Skeletal muscle cell (primary cell): ENCODE measurements at places on chromosomes 2 and 18.
A peak's percentile ranks its signal among the peaks of the same experiment; 100 is the strongest.

- no peak for DNase-seq
These were observed 258.7 kb downstream of the TTC32 start for GRCh38 chr2:19643117-19643518.

- no peak for DNase-seq
These were observed 223.7 kb downstream of the ACKR3 start for GRCh38 chr2:236793023-236794011.

DNA sequence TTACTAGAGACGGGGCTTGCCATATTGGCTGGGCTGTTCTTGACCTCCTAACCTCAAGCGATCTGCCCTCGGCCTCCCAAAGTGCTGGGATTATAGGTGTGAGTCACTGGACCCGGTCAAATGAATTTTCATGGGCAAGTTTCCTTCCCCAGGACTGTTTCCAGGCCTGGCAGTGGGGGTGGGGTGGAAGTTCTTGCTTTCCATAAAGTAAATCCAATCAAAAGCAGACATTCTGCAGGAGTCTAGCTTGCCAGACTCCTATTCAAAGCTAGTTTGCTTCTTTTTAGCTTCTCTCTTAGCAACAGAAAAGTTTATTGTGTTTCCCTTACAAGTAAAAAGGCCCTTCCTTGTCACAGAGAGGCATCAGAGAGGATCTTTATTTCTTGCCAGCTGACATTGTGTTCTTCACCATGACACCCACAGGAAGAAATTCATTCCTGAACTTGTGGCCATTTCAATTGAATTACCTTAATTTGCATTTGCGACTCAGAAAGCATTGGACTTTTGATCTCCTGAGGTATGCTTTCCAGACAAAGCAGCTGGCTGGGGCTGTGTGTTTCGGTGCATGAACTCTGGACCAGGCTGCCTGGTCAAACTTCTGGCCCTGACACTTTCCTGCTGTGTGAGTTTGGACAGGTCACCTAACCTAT lies 37.9 kb downstream of the LYPD1 start:
- DNase-seq, result no peak

GRCh38 chr2:195533771-195534642 lies 123.0 kb upstream of the SLC39A10 start:
- peak; percentile 96 for DNase-seq

DNA sequence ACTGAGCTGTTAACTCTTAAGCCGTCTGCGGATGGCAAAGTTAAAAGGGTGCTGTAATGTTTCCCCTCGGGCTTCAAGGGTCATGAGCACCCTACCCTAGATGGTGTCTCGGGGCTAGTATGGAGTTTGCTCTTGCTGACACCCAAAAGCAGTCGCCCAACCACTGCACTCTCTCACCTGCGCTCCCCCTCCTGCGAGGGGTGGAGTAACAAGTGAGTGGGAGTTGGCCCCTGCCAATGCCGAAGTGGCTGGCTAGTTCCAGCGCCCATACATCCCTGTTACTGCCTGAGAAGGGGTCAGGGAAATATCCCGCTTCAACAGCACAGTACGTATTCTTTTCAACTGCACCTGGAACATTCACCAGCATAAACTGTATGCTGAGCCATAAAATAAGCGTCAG lies 47.5 kb downstream of the FAM117B start:
- DNase-seq, result no peak

DNA sequence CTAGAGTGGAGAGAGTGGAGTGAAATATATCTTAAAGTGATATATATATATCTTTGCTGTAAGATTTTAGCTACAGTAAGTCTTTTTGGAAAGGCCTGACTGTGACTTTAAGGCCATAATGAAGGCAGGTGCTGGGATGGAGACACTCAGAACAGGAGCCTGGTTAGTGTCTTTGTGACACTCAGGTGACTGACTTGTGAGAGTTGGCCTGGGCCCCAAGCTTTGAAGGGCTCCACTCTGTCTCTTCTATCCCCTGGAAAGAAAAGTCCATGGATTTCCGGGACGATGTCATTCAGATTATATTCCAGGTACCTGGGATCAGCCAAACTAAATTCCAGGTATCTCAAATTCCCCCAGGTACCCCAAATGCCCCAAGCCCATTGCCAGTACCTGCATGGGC lies 276.6 kb downstream of the PDE11A start:
- no peak for DNase-seq

- DNase-seq, result no peak
These were observed 1596.5 kb upstream of the NXPH2 start for GRCh38 chr2:140376686-140377085.

DNA sequence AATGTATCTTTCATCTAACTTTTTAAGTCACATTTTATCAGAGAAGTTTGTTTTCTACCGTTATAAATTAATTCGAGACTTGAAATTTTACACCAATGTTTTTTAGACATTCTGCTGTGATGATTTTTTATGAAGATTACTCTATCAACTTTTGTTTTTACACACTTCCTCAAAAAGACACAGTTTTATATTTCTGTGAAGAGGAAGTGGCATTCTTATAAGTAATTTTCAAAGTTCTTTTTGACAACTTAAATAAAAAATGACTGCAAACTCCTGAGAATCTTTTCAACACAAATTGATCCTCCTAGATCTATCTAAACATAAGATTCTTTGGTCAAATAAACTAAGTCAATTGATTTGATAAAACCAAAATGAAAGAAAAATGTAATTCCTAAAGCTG lies 13.7 kb downstream of the ANKRD44 start:
- no peak for DNase-seq
